AG08395 (cell line): ENCODE measurements at places on chromosomes 12 and 14.

GRCh38 chr12:3998968-3999792 is 126.0 kb upstream of the PARP11 start:
- DNase-seq = no peak

GRCh38 chr12:121519227-121519626 is 61.6 kb downstream of the KDM2B start:
- no peak for DNase-seq

GRCh38 chr14:55116246-55117030 is 12.6 kb upstream of the LGALS3 start:
- no peak for DNase-seq

DNA sequence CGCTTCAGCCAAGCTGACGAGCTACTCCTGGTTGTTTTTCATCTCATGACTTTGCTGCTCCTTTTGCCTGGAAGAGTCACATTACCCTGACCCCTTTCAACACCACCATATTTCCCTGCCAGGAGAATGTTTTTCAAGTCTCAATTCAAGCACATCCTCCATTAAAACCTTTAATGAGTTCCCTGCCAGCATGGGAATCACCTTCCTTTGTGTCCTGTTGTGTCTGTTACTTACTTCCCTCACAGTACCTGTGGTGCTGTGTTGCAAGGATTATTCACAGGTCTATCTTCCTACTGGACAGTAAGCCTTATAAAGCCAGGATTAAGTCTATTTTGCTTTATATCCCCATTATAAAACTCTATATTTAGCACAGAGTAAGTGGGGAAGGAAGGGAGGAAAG is 13.6 kb upstream of the SLC35F4 start:
- no peak for DNase-seq

DNA sequence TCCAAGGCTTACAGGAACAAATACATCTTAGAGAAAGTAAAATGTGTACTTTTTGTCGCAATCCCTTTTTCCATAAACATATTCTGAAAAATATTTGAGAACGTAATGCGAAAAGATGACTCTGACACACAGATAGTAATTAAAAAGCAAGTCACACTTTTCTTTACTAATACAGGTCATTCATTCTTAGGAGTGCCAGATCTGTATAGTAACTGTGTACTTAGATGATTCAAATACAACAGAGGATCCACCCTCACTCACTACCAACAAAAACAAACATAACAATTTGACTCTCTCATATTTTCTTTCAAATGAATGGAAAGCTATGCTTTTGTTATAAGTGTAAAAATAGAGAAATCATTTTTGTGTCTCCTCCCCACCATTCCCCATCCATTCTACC is 795.4 kb downstream of the SLC6A15 start:
- DNase-seq = no peak

- DNase-seq = no peak
Measured at GRCh38 chr14:84272290-84272721, 1257.6 kb upstream of the FLRT2 start.

DNA sequence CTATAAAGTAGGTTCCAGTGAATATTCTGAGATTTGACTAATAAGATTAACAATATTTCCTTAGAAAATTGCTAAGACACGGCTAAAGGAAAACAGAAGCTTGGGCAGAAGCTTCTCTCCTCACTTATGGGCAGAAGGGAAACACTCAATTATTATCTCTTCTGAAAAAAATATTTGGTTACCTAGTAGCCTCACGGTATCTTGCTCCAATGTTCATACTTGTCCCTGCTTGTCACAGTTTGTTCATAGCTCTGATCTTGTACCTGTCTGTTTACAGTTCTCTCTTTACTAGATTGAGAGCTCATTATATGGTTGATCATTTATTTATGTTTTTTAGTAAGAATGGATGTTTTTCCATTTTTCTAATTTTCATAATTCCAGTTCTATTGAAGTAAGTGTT is 458.0 kb upstream of the ATP2B1 start:
- DNase-seq = no peak

- DNase-seq = no peak
Measured at GRCh38 chr12:4828176-4828575, 81.5 kb upstream of the KCNA1 start.

GRCh38 chr14:37167151-37168047 is 5.0 kb downstream of the SLC25A21 start:
- no peak for DNase-seq

DNA sequence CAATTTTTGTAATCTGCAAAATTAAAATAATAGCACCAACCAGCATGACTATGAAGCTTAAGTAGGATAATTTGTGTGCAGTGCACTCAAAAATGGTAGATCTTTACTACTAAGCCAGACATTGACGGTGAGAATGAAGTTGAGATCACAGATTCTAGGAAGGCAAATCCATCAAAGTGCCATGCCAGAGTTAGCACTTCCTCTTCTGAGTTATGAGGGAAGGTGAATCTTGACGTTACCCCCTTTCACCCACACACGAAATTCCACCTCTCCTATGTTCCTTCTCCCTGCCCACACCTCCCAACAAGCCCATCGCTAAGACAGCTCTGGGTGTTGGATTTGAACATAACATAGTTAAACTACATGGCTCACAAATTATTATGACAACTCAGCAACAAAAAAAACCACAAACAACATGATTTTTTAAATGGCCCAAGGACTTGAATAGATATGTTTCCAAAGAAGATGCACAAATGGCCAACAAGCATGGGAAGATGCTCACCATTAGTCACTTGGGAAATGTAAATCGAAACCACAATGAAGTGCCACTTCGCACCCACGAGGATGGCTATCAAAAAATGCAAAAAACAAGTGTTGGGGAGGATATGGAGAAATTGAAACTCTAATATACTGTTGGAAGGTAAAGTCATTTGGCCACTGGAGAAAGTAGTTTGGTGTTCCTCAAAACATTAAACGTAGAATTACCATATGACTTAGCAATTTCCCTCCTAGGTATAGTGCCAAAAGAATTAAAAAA is 119.3 kb upstream of the RAP1B start:
- DNase-seq = no peak

- DNase-seq = no peak
Measured at GRCh38 chr14:102013669-102014200, 49.4 kb downstream of the DYNC1H1 start.

GRCh38 chr14:77478029-77478428 is 20.1 kb downstream of the AHSA1 start:
- no peak for DNase-seq

GRCh38 chr14:89504091-89504490 is 87.1 kb upstream of the FOXN3 start:
- no peak for DNase-seq

DNA sequence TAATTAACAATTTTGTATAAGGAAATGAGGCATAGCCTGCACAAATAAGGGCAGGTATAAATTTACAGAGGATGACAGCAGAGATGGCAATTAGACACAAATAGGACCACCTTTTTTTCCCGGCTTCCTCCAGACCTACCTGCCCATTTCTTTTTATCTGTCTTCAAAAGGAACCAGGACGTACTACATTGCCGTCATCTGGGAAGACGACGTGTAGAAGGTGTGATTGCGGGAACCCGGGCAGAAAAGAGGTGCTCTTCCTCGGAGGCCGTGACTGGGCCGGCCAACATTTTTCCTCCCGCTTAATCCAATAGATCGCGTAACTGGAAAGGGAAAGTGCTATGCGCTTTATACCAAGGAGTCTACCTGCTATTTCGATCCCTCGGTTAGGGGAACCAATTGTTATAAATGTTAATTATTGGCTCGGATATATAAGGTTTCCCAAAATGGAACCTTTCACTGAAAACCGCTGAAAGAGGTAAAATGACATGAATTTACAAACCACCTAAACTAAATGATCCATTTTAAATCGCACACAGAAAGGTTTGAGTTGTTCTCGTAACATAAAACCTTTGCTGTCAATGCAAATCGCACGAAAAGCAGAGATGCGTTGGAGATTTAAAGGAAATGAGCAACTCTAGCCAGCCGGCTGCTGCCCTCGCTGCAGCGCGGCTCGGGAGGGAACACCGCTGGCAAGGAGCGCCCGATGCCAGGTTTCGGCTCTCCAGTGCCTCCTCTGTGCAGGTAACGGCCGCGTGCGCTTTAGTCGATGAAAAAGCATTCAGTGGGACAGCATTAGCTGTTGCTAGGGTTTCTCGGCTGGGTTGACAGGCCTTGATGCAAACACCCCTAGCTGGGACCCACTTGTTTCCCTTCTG is 2.8 kb upstream of the SIX1 start:
- DNase-seq = no peak

DNA sequence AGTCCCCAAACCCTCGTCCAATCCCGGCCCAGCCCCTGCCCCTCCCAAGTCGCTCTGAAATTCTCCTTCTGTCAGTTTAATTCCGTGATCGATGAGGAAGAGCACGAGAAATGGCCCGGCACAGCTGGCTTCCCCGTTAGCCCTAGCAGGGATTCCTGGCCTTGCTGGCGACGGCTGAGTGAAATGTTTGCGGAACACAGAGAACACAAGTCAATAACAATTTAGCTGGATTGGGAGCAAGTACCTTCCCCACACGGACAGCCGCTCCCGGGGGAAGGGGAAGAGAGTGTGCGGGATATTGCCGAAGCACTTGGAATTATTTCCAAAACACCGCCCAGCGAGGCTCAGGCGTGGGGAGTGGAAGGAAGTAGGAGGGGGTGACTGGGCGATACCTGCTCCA is 134.6 kb downstream of the RBM19 start:
- no peak for DNase-seq

DNA sequence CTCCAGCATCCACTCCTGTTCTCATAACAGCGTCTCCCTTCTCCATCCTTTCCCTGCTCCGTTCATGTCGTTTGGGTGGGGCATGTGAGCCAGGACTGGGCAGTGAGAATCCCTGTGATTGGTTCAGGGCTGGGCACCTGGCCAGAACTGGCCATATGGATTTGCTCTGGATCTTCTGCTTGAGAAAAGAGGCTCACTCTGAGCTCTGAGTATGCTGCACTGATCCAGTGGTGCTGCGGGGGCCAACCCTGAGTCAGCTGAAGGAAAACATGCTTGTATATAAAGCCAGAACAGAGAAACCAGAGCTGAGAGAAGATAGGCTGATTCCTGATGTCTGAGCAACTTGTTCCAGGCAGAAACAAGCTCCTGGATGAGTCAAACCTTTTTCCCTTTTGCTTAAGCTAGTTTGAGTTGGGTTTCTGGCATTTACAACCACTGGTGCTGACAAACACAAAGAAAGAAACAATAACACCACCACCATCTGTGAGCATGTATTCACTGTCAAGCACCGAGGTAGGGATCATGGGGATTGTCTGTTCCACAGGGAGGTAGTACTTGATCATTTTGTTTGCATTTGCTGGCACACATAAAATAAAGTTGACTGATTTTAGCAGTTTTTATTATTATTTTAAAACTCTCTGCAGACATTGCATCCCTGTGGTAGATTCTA is 14.0 kb upstream of the HPD start:
- peak; percentile 85 for DNase-seq

GRCh38 chr14:23631702-23632460 is 4.3 kb upstream of the DHRS2 start:
- DNase-seq = peak; percentile 86

DNA sequence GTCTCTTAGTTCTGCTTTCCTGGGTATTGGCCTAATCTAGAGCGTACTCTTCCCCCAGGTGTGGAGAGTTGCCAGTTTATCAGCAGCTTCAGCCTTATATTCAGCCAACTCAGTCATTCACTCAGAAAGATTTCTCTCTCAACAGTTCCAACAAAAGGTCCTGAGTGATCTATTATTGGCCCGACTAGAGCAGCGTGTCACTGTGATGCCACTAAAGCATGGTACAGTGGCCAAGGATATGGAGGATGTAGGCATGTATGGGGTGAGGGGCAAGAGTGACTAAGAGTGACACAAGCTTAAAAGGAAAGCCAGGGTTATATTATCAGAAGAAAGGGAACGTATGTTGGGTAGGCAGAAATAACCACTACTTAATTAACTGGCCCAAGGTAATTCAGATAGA is 4.8 kb downstream of the NOPCHAP1 start:
- DNase-seq = no peak

GRCh38 chr12:20370866-20371519 is 2.7 kb downstream of the PDE3A start:
- DNase-seq = no peak

DNA sequence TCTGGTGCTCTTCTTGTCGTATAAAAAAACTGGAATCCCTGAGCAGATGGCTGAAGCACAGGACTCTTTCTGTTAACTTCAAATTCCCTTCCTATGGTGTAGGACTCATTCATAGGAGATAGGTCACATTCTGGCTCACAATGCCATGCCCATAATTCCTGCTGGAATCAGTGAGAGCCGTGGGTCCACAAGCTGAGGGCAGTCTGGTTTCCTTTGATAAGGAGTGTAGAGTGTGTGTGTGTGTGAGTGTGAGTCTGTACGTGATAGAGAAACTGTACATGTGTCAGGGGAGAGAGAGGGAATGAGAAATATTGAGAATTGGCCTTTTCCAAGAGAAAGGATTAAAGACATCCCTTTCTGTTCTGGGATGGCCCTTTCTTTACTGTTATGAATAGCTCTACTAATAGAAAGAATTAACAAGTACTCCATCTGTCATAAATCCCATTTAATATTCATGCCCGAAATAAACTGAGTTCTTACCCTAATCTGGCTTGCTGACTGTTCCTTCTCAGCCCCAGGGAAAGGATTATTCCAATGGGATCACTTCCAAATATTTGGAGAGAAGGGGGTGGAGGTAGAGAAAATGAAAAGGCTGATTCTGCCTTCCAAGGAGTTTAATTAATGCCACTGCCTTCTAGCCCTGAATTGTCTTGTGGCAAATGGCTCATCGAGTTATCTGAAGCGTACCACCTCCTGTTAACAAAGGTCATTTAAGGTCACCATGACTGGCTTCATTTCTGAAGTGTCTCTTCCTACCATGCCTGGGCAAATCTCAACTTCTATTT is 79.0 kb downstream of the TMX1 start:
- no peak for DNase-seq

GRCh38 chr14:103089386-103090335 is 4.9 kb upstream of the EXOC3L4 start:
- no peak for DNase-seq

- no peak for DNase-seq
Measured at GRCh38 chr14:24080142-24080530, 8.8 kb downstream of the CPNE6 start.

DNA sequence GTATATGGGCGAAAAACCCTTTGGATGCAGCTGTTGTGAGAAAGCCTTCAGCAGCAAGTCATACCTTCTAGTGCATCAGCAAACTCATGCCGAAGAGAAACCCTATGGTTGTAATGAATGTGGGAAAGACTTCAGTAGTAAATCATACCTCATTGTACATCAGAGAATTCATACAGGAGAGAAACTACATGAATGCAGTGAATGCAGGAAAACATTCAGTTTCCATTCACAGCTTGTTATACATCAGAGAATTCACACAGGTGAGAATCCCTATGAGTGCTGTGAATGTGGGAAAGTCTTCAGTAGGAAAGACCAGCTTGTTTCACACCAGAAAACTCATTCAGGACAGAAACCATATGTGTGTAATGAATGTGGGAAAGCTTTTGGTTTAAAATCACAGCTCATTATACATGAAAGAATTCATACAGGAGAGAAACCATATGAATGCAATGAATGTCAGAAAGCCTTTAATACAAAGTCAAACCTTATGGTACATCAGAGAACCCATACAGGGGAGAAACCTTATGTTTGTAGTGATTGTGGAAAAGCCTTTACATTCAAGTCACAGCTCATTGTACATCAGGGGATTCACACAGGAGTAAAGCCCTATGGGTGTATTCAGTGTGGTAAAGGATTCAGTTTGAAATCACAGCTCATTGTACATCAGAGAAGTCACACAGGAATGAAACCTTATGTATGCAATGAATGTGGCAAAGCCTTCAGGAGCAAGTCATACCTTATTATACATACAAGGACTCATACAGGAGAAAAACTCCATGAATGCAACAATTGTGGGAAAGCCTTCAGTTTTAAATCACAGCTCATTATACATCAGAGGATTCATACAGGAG is 21.4 kb downstream of the ZNF268 start:
- no peak for DNase-seq
